ENCODE measurements at places on chromosomes 1 and 21. TPM values are rescaled to one million over a fixed set of nuclear protein-coding genes. Genes with fewer than 3 reads are reported as not detected.

GRCh38 chr1:31795096-31795675, 20.6 kb downstream of the SPOCD1 start:
- DNase-seq, result no peak

GRCh38 chr1:64687725-64688327, 57.0 kb upstream of the RAVER2 start:
- peak; percentile 80 for DNase-seq

DNA sequence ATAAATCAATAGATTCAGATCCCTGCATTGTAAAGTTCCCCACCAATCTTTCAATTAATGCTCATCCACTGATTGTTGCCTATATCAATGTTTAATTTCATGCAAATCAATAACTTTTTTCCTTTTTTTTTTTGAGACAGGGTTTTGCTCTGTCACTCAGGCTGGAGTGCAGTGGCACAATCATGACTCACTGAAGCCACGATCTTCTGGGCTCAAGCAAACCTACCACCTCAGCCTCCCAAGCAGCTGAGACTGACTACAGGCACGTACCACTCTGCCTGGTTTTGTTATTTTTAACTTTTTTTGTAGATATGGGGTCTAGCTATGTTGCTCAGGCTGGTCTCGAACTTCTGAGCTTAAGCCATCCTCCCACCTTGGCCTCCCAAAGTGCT, 25.7 kb downstream of the DIO1 start:
- no peak for DNase-seq

The C1orf141 gene
- not detected for total RNA-seq

The BTBD19 gene
- total RNA-seq, result 7.0 TPM

The GIPC2 gene
- total RNA-seq, result 55.5 TPM

DNA sequence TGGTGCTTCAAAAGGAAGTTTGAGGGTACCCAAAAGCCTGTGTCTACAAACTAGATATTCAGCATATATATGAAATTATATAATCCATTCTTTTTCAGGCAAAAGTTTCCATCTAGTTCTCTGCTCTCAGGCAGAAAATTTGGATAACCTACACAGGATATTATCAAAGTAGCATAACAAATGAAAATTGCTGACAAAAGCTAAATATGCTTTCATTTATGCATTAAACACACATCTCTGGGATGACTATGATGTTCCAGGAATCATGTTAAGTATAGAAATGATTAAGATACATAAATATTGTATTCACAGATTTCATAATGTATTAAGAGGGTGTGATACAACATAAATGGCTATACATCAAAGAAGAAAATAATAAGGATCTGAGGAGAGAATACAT, 92.8 kb downstream of the LRRC53 start:
- DNase-seq, result no peak

The MX2 gene
- total RNA-seq, result 0.19 TPM

The KLF18 gene
- total RNA-seq, result not detected

GRCh38 chr1:179966551-179966950, 11.9 kb downstream of the CEP350 start:
- DNase-seq, result no peak

- DNase-seq, result no peak
Measured at GRCh38 chr1:19514391-19514831, 29.1 kb upstream of the CAPZB start.

DNA sequence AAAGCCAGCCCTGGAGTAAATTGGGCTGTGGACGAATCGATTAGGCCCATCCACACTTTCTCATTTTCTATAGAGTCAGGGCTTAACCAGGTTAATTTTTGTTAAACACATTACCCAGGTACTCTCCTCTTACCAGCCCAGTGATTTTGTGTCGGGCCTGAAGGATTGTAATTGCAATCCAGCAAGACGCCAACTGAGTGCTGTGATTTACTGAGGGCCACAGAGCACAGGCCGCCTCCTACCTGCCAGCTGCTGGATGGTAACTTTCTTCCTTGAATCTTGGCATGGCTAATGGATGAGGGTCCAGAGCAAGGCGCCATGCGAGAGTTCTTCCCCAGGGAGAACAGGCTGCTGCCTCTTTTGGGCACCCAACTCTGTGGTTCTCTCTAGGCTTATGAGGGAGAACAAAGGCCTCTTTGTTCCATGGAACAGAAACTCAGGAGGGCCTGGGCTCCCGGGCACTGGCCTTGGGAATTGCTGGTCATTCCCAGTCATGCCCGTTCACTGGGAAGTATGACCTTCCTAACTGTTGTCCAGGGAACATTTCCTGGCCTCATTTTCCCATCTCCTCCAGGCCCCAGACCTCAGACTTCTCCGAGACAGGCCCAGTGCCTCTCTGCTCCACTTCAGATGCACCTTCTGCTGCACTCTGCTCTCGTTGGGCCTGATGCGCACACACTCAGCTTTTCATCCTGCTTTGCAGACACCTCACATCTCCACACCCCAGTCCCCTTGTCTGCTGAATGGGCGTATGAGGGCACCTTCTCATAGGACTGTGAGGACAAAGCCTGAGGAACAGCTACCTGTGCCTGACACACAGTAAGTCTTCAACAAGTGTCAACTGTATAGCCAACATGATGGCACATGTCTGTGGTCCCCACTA, 57.3 kb downstream of the SYF2 start:
- DNase-seq, result no peak

GRCh38 chr1:210769473-210769872, 364.5 kb downstream of the KCNH1 start:
- DNase-seq, result no peak

DNA sequence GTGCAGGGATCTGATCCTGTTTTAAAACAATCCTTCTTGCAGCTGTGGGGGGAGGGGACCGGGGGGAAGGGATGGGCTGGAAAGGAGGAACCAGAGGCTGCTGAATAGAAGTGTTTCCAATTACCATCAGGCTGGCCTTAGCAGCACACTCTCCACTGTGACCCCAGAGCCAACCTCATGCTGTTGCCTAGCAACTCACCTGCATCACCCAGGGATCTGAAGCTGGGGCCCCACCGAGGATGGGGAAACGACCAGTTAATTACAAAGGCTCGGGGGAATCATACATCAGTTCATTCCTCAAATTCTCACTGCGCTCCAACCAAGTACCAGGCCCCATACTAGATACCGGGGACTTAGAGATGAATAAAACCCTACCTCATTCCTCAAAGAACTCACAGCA, 11.9 kb upstream of the GPX7 start:
- DNase-seq, result no peak

GRCh38 chr1:44067266-44068250, 36.3 kb upstream of the SLC6A9 start:
- no peak for DNase-seq

DNA sequence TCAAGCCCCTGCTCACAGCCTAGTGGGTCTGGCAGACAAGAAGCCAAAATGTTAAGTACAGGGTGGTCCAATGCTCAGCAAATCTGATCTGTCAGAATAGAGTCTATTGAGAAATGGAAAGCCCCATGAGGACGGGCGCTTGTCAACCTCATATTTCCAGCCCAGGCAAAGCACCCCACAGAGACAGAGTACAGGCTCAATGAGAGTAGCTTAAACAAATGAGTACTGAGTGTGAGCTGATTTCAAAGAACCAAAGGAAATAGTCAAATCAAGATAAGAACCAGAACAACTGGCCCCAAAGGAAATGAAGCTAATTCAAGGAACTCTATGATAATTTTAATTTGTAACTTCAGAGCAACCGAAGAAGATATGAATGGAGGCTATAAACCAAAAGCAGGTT, 44.6 kb upstream of the SLC30A1 start:
- DNase-seq, result no peak

The SIK1 gene
- 0.84 TPM for total RNA-seq

GRCh38 chr1:230833511-230833910, 34.8 kb downstream of the C1orf198 start:
- DNase-seq, result no peak

The HFM1 gene
- 0.14 TPM for total RNA-seq

- DNase-seq, result peak; percentile 15
Measured at GRCh38 chr21:32348604-32349332, 44.0 kb downstream of the URB1 start.

DNA sequence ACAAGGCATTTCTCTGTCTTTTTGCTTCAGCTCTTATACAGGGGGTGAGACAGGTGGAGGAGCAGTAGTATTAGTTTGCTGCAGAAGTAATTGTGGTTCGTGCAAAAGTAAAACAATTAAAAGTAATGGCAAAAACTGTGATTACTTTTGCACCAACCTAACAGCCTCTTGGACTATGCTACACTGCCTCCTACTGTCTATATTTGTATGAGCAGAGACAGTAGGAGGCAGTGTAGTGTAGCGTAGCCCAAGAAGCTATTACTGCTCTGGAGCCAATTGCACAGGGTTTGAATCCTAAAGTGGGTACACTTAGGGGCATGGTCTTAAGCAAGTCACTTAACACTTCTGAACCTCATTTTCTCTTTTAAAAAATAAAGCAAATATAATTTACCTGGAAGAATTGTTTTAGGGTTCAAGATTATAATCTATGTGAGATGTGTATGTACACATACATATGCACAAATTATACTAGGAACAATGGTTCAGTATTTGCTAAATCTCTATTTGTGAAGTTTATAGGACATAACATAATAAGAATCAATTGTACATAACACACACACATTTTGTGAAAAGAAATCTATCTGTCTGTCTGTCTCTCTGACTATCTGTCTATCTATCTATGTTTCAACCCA, 103.8 kb downstream of the BRINP3 start:
- no peak for DNase-seq

DNA sequence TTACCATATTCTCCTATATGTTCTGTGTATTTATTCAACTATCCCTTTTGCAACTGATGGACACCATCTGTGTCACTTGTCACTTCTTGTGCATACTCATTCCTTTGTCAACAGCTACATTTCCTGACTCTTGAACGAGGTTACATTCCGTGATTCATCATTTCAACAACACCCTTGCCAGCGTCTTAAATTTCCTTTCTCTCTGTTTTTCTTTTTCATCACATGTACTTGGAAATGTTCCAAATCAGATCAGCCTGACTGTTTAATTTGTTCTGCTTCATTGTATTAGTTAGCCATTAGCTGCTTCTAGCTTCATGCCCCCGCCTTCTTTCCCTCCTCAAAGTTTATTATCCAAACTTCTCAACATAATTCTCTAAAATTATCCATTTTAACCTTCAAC, 173.0 kb downstream of the ADGRL4 start:
- DNase-seq, result peak; percentile 80

DNA sequence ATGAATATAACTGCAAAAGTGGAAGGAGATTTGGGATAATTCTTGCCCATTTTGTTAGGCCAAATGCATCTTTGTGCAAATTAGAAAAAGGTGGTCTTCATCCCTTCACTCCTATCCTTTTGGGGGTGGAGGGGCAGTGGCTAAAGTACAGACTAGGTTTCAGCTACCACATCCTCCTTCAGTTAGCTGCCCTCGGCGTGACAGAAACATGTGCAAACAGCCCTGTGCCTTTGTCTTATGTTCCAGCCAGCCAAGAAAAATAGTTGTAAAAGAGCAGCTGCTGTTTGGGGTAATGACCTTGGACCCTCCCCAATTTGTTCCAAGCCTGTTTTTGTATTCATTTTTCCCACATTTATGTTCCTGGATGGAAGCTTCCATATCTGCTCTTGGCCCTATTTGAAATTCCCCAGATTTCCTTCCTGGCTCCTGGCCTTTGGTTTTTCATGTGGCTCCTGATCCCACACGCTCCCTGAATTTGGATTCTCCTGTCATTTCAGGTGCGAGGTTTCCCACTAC, 8.3 kb upstream of the LGALS8 start:
- DNase-seq, result no peak

DNA sequence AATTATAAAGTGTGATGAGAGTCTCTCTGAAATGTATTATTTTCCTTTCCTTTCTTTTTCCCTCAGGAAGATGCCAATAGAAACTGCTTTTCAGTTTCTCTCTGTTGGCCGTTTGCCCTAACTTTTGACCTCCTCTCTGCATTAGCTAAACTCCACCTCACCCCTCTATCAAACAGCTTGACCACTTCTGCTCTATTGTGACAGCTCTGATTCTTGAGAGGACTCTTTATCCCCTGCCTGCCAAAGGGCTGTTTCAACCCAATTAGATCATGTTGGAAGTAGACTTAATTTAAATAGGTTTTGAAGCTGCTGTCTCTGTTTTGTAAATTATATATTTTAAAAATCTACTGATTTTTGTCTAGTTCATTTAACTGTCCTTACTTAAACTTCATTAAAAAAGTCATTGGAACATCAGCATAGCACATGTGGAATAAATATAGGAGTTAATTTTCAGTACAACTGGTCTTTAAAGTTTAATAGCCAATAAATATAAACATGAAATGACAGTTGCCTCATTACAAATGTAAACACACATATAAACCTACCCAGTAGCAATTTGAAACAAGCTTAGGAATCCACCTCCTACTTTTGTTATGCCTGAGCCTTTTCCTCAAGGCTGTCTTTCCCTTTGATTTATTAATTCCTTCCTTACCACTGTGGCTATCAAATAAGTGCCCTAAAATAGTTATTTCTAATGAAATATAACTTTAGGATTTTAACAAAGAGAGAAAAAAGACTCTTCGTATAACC, 152.0 kb downstream of the CHRM3 start:
- DNase-seq, result no peak

The PKLR gene
- not detected for total RNA-seq

The EFHD2 gene
- total RNA-seq, result 66.8 TPM

DNA sequence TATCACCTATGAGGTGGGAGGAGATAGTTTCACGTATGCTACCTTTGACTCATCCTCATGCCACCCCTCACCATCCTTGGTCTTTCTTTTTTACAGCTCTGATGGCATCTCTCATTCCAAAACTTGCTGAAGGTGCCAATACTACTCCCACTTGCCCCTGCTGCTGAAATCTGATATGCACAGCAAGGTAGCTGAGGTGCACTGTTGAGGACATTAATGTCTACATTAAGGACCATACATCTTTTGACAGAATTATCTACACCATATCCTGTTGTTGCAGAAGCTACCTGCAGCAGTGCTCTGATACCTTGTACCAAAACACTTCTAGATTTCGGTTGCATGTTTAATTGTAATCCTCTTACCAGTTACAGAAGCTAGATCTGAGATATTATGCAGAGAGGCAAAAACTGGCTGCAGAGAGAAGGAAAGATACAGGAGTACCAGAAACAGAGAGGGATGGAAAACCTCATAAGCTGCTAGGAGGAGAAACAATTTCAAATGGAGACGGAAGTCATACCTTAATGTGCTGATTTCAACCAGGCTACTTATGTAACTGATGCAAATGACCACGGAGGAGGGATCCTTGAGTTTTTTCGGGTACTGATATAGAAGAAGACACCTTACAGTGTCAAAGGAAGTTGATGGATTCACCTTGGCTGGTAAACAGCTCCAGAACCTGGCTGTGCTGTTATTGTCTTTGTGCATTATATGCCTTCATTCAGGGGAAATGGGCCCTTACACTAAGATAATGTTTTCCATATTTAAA, 19.3 kb upstream of the PTPRC start:
- DNase-seq, result no peak

The OR2AK2 gene
- total RNA-seq, result not detected

The MMP23B gene
- total RNA-seq, result not detected

- DNase-seq, result no peak
Measured at GRCh38 chr1:6384962-6385361, 8.6 kb downstream of the ACOT7 start.

The LRRC71 gene
- total RNA-seq, result 0.34 TPM

The RIPPLY3 gene
- total RNA-seq, result not detected

The TIE1 gene
- total RNA-seq, result 1,392 TPM

- peak; percentile 56 for DNase-seq
Measured at GRCh38 chr1:101241485-101242225, 4.8 kb downstream of the S1PR1 start.

- no peak for DNase-seq
Measured at GRCh38 chr1:20211511-20211931, 25.2 kb upstream of the PLA2G2C start.

GRCh38 chr21:30391492-30392025, 4.3 kb upstream of the KRTAP13-1 start:
- DNase-seq, result no peak
